ENCODE measurements at places on chromosomes 7 and 10.

DNA sequence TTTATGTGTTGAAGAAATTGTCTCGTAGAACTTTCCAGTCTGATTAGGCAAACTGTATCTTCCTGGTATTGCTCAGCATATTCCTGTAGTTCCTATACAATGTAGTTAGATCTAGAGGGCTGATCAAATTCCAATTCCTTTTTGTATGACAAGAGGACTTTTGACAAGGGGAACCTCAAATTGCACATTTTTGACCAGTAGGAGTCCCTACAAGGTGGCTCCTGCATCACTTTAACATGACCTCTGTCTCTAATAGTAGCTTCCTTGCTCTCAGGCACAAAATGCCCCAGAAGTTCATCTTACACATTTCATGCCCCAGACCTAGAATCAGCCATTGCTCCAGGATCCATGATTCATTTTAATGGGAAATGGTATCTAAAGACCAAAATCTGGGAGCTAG lies 18.7 kb downstream of the HERPUD2 start:
- no peak for DNase-seq

GRCh38 chr7:25132430-25132829 lies 7.4 kb upstream of the CYCS start:
- no peak for DNase-seq

DNA sequence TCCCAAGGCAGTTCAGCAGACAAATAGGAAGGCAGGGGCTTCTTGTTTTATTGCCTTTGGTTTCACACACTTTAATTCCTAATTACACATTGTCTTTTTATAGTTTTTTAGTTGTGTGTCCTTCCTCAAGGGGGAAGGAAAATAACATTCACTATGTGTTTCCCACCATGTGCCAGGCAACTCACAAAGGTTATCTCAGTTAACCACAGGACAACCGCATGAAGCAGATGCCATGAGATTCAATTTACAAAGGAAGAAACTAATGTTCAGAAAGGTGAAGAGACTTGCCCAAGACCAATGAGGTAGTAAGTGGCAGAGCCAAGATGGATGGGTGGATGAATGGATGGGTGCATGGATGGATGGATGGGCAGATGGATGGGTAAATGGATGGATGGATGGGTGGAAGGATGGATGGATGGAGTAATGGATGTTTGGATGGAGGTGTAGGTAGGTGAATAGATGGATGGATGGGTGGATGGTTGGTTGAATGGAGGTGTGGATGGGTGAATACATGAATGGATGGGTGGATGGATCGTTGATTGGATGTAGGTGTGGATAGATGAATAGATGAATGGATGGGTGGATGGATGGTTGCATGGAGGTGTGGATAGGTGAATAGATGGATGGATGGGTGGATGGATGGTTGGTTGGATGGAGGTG lies 77.9 kb downstream of the ARHGAP22 start:
- no peak for DNase-seq

DNA sequence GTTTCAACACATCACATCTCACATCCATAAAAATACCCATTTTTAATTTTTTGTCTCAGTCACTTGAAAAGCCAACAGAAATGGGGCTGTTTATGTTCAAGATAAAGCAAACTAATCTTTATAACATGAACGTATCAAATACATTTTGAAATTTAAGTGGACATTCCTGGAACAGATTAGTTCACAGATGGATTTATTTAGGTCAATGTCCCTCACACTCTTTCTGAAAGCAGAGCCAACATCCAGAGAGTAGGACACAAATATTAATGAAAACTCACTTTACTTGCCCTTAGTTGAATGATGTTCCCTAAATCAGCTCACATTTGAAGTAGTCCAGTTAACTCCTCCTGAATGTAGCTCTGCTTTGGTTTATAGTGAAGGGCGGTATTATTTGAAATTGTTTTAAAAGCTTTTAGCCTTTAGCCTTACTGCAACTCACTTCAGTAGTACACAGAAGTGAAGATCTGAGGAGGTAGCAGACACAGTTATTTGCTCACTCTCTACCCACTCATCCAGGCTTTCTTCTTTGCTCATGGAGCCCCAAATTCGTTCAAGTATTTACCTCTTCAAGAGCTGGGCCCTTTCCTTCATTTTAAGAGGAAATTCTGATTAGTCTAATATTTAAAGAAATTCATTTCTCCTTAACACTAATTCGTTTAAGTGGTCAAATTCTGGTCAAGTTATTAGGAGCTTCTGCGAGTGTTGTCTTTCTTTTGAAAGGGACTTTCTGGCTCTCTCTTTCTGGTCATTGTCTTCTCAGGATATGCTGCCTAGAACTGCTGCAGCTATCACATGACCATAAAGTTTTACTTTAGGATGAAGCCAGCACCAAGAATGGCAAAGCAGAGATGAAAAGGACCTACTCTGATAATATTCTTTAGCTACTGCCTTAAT lies 180.6 kb upstream of the AGR3 start:
- no peak for DNase-seq

GRCh38 chr10:124693801-124694416 lies 50.3 kb downstream of the FAM53B start:
- no peak for DNase-seq

DNA sequence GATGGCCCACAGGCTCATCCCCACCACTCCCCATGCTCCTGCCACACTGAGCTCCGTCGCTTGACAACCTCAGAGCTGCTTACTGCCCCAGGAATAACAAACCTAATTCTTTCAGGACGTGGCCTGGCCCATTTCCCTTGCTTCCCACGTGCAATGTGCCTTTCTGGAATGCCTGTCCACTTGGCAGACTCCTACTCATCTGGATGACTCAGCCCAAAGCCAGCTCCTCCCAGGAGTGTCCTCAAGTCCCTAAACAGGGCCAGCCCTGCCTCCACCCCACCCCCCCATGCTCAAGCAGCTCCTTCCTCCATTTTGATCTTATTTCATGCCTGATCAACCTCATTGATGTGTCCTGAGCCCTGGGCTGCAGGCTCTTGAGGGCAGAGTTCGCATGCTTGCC lies 164.9 kb upstream of the RNF32 start:
- DNase-seq = peak; percentile 19

GRCh38 chr7:133948588-133948987 lies 178.6 kb upstream of the LRGUK start:
- no peak for DNase-seq

DNA sequence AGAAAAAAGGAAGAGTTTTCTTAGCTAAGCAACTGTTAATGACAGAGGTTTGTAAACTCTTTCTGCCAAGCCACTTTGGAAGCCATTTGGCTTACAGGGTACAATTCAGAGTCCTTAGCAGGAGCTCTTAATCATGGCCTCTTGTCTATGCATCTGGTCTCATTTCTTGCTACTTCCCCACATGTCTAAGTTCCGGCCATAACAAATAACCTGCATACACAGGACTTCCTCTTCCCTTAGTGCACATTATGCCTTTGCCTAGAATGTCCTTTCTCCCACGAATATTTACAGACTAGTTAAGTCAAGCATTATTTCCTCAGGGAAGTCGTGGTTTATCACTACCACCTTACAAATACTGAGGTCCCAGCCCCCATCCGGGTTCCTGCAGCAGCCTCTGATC lies 8.6 kb upstream of the UPF2 start:
- no peak for DNase-seq

DNA sequence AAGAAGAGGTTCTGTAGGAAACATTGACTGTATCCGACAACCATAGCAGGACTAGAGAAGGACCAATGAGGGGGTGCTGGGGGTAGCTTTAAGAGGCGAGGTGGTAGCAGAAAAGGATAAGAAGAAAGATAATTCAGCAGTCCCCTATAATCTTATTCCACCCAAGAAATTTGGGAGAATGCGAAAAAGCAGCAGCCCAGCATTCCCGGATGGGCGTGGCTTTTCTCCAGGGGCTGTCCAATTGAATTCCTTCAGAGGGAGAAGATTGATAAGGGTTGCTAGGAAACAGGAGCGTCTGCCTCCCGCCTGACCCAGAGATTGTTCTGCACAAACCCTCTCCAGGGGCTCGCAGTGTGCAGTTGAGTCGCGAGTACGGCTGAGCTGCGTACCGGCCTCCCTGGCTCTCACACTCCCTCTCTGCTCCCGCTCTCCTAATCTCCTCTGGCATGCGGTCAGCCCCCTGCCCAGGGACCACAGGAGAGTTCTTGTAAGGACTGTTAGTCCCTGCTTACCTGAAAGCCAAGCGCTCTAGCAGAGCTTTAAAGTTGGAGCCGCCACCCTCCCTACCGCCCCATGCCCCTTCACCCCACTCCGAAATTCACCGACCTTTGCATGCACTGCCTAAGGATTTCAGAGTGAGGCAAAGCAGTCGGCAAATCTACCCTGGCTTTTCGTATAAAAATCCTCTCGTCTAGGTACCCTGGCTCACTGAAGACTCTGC lies at the start of gene GRM3:
Gene GRM3, plus strand, starts transcription at position 349 of the 721 bp plus-strand sequence. CDS start 121,237 bp downstream, outside the sequence.
- DNase-seq = no peak

DNA sequence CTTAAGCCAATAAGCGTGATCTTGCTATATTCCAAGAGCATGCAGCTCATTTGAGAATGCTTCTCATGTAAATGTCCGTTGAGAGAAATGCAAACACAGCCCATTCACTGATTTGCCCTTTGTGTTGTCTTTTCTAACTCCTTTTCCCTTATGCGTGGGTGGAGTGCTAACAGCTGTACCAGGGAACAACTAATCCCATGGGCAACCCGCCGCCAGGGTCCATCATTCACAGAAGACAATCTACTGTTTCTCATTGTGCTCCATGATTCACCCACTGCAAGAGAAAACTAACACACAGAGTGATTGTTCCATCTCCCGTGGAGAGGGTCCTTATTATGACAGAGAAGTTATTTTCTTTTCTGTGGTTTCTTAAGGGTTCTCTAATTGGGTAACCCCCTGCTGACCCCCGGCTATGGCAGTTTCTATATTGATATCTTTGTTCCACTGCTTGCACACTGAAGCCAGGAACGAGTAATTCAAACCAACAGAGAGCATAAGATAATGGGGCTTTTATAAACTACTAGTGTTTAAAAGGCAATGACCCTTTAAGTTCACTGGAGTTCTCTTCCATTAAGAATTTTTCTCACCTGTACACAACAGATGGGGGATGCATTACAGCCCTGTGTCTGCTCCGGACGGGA lies 298.7 kb downstream of the BAMBI start:
- peak; percentile 23 for DNase-seq

GRCh38 chr7:4851459-4852422 lies 10.1 kb downstream of the PAPOLB start:
- peak; percentile 8 for DNase-seq

DNA sequence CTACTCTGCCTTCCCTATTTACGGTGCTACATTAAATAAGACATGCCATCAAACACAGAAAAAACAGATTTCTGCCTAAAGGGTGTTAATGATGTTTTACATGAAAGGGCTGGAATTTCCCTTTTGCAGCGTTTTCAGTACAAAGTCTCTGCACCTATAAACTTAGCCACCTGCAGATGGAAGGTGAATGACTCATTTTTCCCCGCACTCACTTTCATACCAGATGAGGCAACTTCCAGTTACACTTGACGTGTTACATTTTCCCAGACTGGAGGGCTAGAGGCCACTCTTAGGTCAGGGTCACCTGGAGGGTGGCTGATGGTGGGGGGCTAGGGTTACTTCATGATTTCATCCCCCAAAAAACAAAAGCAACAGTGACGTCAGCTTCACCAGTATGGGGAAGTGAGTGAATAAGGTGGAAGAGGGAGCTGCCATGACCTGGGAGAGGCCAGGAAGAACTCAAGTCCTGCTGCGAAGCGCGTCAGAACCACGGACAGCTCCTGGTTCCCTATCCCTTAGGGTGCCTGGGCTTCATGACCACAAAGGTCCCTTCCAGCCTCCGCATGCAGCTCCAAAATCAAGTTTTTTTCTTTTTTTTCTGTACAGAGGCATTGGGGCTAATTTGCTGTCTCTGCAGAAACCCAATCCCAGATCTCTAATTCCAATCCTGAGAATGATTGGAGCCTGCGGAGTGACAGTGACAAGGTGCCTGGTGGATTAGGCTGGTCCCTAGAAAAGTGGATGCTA lies 94.0 kb downstream of the ADARB2 start:
- no peak for DNase-seq

GRCh38 chr10:74969093-74969492 lies 142.4 kb upstream of the SAMD8 start:
- DNase-seq = no peak

DNA sequence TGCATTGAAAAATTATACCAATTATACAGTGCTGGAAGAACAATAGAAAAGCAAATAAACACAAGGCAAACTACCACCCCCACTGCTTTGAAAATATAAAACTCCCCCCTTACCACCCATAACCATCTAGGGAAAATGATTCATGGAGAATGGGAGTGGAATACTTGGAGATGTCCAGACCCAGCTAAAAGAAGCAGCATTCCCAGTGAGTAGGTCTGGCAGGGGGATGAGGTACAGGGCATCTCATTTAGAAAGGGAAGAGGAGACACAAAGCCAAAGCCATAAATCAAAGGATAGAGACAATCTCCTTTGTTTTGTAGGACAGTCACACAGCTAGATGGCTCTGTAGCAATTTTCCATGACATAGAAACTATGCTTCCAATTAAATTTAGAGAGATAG lies 36.0 kb upstream of the DGKI start:
- DNase-seq = peak; percentile 54

- DNase-seq = peak; percentile 52
Measured at GRCh38 chr10:62059217-62059920, 157.9 kb downstream of the ARID5B start.

- DNase-seq = no peak
Measured at GRCh38 chr10:100020142-100020885, 10.6 kb upstream of the DNMBP start.

DNA sequence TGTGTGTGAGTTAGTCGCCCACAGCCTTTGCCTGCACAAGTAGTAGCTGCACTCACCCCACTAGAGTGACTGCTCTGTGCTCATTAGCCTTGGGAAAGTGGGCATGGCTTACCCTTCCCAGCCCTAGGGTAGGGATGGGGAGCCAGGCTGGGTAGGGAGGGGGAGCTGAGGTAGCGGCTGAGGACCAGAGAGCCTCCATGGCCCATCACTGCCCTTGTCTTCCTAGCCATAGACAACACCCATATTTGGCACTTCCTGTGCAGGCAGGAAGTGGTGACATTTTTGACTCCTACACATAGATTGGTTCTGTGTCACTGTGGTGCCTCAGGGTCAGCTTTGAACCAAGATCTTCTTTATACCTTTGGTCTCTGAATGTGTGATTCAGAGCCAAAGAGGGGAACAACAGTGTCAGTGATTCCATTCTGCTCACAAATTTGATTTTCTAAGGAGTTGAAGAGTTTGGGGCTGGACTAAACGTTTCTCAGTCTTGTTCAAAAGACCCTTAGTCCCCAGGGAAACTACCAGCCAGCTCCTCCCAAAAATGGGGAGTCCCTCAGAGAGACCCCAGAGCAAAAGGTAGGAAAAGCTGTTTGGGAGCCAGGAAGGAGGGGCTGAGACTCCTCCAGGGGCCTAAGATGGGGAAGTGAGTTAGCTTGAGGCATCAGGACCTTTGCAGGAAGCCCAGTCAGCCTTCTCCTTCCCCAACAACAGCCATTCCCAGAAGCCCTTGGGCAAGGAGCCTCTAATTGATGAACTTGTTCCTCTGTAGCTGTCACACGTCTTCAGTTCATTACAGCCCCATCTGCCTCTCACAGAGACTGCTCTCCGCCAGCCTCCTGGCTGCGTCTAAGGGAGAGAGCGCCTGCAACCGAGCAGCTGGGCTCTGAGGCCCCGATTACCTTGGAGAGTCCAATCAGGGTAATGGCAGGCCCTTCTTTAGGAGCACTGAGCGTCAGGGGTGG lies 135.0 kb downstream of the CDH23 start:
- no peak for DNase-seq
